Hippocampal formation (tissue), 2 donors: ENCODE measurements at places on chromosomes 16 and 17.

- DNase-seq = no peak
These were observed 38.2 kb downstream of the CLEC16A start for GRCh38 chr16:10982465-10983150.

GRCh38 chr17:80886641-80887573, 104.7 kb upstream of the CHMP6 start:
- no peak for DNase-seq

GRCh38 chr16:28497861-28498599, 3.6 kb downstream of the APOBR start:
- DNase-seq = no peak

DNA sequence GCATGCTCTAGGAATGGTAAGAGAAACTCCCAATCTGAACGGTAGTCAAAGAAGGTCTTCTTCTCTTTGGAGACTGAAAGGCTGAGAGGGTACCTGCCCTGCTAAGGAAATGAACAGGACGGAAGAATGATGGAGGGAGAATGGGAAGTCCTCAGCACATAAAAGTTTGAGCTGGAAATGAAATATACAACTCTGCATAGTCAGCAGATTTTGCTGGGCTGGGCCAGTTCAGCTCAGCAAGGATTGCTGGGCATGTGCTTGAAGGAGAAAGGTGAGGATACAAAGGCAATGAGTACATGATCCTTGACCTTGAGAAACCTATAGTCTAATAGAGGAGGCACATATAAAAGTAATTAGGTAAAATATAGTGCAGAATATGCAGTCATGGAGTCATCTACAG, 669.3 kb downstream of the MAF start:
- DNase-seq = no peak

- DNase-seq = no peak
These were observed 23.6 kb upstream of the MRPS23 start for GRCh38 chr17:57873261-57874057.

DNA sequence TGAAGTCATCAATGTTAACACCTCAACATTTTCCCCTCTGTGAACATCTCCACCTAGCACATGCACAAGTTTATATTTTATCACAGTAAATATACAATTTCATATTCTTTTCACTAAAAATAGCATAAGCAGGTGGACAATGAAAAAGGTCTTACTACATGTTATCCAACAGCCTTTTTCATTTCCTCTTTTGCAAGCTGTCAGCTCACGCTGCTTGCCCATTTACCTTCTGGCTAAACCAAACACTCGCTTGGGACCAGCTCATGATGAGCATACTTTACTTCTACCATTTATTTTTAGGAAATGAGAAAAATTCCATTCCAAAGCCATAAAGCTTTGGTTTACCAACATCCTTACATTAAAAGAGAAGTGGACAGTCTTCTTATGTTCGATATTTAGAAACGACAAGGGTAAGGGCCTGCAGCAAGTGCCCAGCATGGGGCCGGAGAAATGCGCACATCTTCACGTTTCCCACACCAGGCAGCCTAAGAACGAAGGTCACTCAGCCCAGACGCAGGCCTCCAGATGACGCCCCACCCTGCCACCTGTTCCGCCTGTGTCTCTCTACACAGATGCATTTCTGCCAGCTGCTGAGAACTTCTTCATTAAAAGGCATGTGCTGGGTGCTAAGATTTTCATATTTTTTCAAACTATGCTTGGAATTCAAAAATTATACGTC, 13.9 kb downstream of the SNN start:
- no peak for DNase-seq

GRCh38 chr16:28845293-28845692, 855 bp downstream of the TUFM start:
- DNase-seq = no peak

GRCh38 chr17:70752966-70753467, 583.7 kb downstream of the KCNJ2 start:
- DNase-seq = no peak

- no peak for DNase-seq
These were observed 6.9 kb upstream of the UTP6 start for GRCh38 chr17:31908386-31908785.

DNA sequence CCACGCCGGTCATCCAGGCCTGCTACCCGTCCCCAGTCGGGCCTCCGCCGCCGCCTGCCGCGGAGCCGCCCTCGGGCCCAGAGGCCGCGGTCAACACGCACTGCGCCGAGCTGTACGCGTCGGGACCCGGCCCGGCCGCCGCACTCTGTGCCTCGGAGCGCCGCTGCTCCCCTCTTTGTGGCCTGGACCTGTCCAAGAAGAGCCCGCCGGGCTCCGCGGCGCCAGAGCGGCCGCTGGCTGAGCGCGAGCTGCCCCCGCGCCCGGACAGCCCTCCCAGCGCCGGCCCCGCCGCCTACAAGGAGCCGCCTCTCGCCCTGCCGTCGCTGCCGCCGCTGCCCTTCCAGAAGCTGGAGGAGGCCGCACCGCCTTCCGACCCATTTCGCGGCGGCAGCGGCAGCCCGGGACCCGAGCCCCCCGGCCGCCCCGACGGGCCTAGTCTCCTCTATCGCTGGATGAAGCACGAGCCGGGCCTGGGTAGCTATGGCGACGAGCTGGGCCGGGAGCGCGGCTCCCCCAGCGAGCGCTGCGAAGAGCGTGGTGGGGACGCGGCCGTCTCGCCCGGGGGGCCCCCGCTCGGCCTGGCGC, 2.4 kb downstream of the HIC1 start:
- no peak for DNase-seq

GRCh38 chr17:48630925-48631692, 5.0 kb upstream of the HOXB9 start:
- no peak for DNase-seq

- no peak for DNase-seq
These were observed 52.7 kb downstream of the CCDC42 start for GRCh38 chr17:8691931-8692330.

- DNase-seq = peak; percentile 67
These were observed 28.0 kb downstream of the CUEDC1 start for GRCh38 chr17:57927048-57927723.

DNA sequence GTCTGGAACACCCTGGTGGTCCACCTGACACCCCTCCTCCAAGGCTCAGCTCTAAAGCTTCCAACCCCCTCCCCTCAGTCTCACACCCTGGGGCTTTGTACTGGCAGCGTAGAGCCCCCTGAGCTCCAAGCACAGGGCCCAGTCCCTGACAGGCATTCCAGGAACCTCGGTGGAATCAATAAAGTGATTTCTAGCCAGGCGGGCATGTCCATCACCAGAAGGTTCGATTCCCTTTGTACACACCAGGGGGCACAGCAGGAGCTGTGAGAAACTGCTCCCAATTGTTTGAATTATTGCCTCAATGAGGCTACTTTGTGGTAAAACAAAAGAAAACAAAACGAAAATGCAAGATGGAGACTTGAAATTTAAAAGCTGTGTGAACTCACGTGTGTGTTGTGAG, 51.8 kb downstream of the SMPD3 start:
- DNase-seq = no peak

- DNase-seq = no peak
These were observed 16.7 kb upstream of the ADGRG1 start for GRCh38 chr16:57611706-57612105.

DNA sequence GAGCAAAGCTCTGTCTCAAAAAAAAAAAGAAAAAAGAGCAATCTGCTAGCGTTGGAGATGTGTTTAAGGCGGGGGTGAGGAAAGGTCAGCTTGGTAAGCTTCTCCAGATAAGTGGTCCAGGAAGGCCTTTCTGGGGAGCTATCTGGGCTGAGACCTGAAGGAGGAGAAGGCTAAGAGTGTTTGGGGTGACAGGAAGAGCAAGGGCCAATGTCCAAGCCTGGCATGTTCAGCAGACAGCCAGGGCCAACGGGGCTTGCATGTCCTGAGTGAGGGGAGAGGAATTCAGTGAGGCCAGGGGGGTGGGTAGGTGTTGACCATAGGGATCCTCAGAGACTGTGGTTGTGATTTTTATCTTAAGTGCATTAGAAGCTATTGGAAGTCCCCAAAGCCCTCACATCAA, 15.4 kb downstream of the STAT5A start:
- no peak for DNase-seq

DNA sequence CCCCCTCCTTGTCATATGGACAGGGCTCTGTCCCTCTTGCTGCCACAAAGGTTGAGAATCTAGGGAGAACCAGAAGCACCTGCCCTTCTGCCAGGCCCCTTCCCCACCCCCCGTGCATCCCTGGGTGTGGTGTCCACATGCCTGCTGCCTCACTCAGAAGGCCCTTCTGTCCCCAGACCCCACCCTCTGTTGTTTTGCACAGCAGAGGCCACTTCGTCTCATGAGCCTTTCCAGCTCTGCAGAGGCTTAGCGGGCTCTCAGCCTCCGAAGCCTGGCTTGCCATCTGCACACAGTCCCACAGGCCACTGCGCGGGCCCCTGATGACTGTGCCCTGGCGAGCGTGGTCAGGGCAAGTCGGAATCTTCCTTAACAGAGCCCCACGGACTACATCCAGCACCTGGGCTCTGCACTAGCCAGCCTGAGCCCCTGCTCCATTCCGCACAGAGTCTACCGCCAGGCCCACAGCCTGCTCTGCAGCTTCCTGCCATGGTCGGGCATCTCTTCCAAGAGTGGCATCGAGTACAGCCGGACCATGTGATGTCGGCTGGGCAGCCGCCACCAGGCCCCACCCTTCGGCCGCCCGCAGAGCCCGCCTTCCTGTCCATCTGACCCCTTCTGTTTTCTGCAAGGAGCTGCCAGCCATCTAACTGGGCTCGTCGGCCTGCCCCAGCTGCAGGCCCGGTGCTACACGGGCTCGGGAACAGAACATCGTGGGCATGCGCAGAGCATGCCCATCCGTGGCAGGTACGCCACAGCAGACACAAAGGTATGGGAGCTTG, 10.8 kb downstream of the C16orf90 start:
- peak; percentile 12 for DNase-seq

DNA sequence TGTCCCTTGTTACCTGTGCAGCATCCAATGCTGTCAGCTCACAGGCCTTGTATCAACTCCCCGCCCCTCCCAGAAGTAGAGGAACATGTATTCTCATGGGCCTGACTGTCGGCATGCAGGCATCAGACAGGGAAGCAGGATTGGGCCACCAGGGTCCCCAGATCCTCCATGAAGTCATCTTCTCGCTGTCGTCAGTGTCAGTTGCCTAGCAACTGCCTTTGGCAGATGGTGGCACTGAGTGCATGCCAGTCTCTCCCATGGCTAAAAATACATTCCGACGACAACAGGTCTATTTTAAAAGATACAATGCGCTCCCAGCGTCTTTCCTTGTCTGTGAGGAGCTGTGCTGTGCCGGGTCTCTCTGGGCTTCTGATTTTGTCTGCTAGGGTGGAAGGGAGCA, 36.8 kb upstream of the CES5A start:
- peak; percentile 46 for DNase-seq

- DNase-seq = no peak
These were observed 46.1 kb downstream of the FANCA start for GRCh38 chr16:89770367-89770766.

DNA sequence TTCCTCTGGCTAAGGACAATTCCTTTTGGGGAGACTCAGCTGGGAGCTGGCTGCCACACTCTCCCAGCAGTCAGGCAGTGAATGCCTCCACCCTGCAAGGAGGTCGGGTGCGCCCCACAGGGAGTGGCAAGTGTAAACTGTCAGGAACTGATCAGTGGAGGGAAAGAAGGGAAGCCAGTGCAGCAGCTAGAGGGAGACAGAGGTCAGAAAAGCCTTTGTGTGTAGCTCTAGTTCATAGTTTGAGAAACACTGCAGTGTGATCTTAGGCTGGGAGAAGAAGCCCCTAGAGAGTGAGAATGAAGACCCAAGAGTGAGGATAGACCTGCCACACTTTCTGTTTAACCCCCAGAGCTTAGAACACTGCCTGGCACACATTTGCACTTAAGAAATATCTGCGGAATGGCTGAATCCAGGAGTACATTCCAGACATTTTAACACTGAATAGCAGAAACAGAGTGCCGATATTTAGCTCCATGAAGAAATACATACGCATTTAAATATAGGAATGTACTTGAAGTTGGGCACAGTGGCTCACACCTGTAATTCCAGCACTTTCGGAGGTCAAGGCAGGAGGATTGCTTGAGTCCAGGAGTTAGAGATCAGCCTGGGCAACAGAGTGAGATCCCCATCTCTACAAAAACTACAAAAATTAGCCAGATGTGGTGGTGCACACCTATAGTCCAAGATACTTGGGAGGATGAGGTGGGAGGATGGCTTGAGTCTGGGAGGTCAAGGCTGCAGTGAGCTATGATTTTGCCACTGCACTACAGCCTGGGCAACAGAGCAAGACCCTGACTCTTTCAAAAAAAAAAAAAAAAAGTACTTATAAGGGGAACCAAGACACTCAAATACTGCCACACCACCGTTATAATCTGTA, 11.1 kb upstream of the SLC5A11 start:
- DNase-seq = peak; percentile 40

- DNase-seq = no peak
These were observed 79.8 kb downstream of the ZNF423 start for GRCh38 chr16:49776085-49776595.

- no peak for DNase-seq
These were observed 29.9 kb upstream of the CHMP6 start for GRCh38 chr17:80961541-80962330.

GRCh38 chr16:28930652-28931051, 1.1 kb upstream of the CD19 start:
- no peak for DNase-seq

- no peak for DNase-seq
These were observed 16.1 kb downstream of the KCNJ12 start for GRCh38 chr17:21392266-21392665.

DNA sequence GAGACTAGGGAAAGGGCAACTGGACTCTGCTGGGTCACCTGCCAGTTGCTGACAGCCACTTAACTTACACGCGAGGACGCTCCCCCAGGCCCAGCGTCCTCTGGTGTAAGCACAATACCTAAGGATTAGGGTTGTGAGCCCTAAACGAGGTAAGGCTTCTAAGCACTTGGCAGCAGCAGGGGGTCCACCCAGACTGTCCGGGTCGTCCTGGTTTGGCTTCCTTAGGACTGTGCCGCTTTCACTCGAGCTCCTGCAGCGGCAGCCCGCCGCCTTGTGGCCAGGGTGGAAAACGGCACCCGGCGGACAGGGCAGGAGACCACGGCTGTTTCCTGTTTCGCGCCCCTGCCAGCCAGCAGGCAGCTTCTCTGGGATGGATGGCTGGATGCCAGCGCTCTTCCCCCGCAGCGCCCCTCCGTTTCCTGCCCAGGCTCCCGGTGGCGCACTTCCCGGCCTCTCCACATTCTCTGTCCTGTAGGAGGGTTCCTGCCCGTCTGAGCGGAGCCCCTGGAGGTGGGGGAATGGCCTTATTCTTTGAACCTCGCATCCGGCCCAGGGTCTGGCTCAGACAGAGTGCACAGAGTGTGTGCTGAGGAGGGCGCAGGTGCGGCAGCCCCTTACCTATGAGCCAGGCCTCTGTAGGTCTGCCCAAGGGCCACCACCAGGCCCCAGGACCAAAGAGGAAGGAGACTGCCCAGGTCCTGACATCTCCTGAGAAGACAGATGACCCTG, 47.0 kb upstream of the AMZ2 start:
- peak; percentile 59 for DNase-seq

DNA sequence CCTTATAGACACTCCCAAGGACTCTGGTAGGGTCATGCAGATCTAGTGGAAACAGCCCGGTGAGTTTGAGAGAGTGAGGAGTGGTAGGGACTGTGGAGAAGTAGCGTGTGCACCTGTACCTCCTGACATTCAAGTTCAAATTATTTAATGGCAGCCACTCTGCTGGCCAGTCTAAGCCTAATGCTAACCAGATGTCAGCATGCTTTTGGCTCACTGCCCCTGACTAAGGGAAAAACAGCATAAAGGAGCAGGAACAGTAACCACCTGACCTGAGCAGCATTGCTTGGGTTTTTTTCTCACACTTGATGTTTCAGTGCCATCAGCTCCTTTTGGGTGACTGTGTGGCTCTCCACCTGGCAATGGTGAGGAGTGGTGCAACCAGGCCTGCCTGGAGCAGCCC, 23.8 kb upstream of the SLC12A3 start:
- no peak for DNase-seq

GRCh38 chr16:23293016-23293415, 9.1 kb upstream of the SCNN1B start:
- DNase-seq = no peak
